Endothelial cell of umbilical vein (primary cell): ENCODE measurements at places on chromosomes 3 and 15. TPM values are rescaled to one million over a fixed set of nuclear protein-coding genes. Genes with fewer than 3 reads are reported as not detected.

- H3K36me3 ChIP-seq: no peaks in the 10 kb centered on the region
- H3K4me1 ChIP-seq: no peaks in the 10 kb centered on the region
- DNase-seq: no peak
- H3K27me3 ChIP-seq: no peaks in the 10 kb centered on the region
Measured at GRCh38 chr3:15479400-15480224, 41.9 kb downstream of the COLQ start.

DNA sequence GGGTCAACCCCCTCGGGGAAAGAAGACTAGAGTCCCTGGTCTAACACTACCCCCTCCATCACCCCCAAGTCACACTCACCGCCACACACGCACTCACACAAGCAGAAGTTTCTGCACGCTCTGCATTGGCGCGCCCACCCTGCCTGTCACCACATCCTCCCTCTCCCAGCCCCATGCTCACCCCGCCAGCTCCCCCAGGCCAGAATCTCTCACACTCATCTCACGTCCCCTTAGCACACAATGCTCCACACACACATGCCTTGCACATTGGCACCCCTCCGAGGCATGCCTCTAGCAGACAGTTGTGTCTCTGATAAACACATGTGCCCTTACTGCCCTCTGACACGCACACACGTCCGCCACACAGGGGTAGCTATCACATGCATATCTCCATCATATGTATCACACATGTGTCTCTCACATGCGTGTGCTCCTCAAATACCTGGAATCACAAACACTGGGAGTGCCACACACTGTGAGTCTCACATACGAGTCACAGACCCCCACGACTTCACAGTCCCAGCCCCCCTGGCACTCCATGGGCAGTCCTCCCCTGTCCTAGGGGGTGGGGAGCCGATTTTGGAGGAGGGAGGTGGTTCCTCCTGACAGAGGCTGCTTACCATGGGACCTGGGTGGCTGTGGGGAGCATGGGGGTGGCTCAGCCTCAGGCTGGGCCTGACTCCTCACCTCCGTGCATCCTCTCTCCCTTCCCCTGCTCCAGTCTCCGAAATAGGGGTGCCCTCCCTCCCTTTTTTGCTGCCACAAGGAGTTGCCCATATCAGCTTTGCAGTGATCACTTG is 898 bp downstream of the FBLN2 start:
- peaks cover 6% of the 10 kb centered on the region for H3K27me3 ChIP-seq
- no peak overlapping the region for H3K27ac ChIP-seq
- DNase-seq: no peak

- no peaks in the 10 kb centered on the region for H3K36me3 ChIP-seq
- no peak for DNase-seq
- no peak overlapping the region for H3K4me3 ChIP-seq
- H3K27me3 ChIP-seq: no peaks in the 10 kb centered on the region
Measured at GRCh38 chr3:13219077-13219901, 146.1 kb upstream of the IQSEC1 start.

DNA sequence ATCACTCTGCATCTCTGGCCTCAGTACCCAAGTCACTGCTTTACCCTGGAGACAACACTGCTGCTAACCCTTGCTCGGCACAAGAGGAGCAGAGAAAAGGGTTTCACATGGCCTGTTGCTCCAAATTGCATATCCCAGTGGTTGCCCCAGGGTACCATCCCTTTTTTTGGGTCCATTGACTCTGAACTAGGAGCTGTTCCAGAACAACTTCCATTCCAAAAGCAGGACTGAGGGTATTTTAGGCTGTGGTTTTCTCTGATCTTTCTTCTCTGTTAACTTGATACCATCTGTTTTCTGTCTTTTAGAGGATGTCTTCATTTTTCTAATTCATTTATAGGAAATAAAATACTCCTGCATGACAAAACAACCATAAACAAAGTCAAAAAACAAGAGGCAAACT is 17.3 kb upstream of the RYK start:
- no peak for DNase-seq
- no peak overlapping the region for H3K4me3 ChIP-seq
- H3K36me3 ChIP-seq: no peaks in the 10 kb centered on the region
- H3K4me1 ChIP-seq: no peaks in the 10 kb centered on the region
- H3K27me3 ChIP-seq: peaks cover 16% of the 10 kb centered on the region

DNA sequence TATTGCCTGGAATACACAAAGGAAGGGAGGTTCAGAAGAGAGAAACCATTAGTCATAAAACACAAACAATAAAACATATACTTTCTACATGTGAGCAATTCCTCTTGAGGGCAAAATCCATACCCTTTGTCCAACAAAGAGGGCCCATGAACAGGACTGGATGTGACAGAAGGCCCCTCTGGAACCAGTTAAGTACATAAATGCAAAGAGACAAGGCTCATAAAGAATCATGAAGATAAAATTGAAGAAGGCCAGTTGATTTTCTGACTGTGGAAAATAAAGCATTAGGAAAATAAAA is 58.3 kb upstream of the CPOX start:
- no peaks in the 10 kb centered on the region for H3K27me3 ChIP-seq
- H3K27ac ChIP-seq: no peak overlapping the region
- H3K4me3 ChIP-seq: no peak overlapping the region

The TMC3 gene
- not detected in 2 replicates for total RNA-seq

The ANKUB1 gene
- not detected in 2 replicates for total RNA-seq
